ENCODE measurements at places on chromosomes 7 and 10. TPM values are rescaled to one million over a fixed set of nuclear protein-coding genes. Genes with fewer than 3 reads are reported as not detected.

Gene PRTFDC1
- 10.2 TPM for total RNA-seq

Gene PRPS1L1
- not detected for total RNA-seq

Gene LIPN
- total RNA-seq: not detected

Gene CDHR1
- not detected for total RNA-seq

Gene LRMDA
- 3.6 TPM for total RNA-seq

Gene ORC5
- total RNA-seq: 21.7 TPM

- DNase-seq: no peak
- no peak overlapping the region for H3K27ac ChIP-seq
- H3K4me3 ChIP-seq: no peak overlapping the region
- no peaks in the 10 kb centered on the region for H3K27me3 ChIP-seq
- no peaks in the 10 kb centered on the region for H3K4me1 ChIP-seq
These were observed 184.6 kb downstream of the SNX10 start for GRCh38 chr7:26476271-26476670.

- peaks cover 52% of the 10 kb centered on the region for H3K27me3 ChIP-seq
- no peaks in the 10 kb centered on the region for H3K36me3 ChIP-seq
- H3K4me1 ChIP-seq: peaks cover 8% of the 10 kb centered on the region
- H3K27ac ChIP-seq: no peak overlapping the region
These were observed 1.9 kb upstream of the EN2 start for GRCh38 chr7:155455776-155456737.

GRCh38 chr7:18345641-18346234 is 149.8 kb upstream of the HDAC9 start:
- no peaks in the 10 kb centered on the region for H3K4me1 ChIP-seq
- H3K27me3 ChIP-seq: no peaks in the 10 kb centered on the region
- H3K36me3 ChIP-seq: no peaks in the 10 kb centered on the region
- H3K27ac ChIP-seq: no peak overlapping the region

GRCh38 chr7:158277219-158278141 is 310.1 kb downstream of the PTPRN2 start:
- H3K27ac ChIP-seq: no peak overlapping the region
- DNase-seq: no peak
- no peaks in the 10 kb centered on the region for H3K4me1 ChIP-seq

DNA sequence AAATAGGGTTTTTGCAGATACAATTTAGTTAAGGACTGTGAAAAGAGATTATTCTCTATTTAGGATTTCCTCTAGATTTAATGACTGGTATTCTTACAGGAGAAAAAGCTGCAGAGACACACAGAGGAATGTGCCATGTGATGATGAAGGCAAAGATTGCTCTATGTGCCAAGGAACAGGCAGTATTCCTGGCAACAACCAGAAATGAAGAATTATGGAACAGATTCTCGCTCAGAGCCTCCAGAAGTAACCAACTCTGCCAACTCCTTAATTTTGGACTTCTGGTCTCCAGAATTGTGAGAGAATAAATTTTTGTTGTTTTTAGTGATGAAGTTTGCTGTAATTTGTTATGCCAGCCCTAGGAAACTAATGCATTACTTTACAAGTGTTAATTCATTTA is 307.6 kb upstream of the SEMA3A start:
- peaks cover 9% of the 10 kb centered on the region for H3K4me1 ChIP-seq
- no peaks in the 10 kb centered on the region for H3K27me3 ChIP-seq
- no peak overlapping the region for H3K4me3 ChIP-seq
- DNase-seq: no peak
- H3K36me3 ChIP-seq: no peaks in the 10 kb centered on the region
- no peak overlapping the region for H3K27ac ChIP-seq

DNA sequence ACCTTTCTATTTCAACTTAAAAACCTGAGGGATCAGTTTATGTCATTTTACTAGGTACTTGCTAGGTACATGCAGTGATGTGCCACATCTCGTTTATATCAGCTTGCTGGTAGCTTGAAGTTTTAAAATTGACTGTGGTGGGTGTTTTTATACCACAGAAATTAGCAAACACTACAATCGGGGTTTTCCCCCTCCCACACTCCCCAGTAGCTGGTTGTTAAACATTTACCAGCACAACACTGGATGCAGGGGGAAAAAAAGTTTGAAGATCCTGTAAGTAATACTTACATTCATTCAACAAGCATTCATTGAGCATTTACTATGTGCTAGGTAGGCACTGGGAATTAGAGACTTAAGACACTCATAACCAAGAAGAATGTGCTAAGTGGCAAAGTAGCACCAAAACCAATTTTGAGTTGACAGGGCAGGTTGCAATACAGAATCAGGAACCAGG is 32.6 kb downstream of the USP6NL start:
- H3K4me3 ChIP-seq: no peak overlapping the region
- no peak overlapping the region for H3K27ac ChIP-seq
- H3K4me1 ChIP-seq: no peaks in the 10 kb centered on the region
- H3K36me3 ChIP-seq: no peaks in the 10 kb centered on the region

DNA sequence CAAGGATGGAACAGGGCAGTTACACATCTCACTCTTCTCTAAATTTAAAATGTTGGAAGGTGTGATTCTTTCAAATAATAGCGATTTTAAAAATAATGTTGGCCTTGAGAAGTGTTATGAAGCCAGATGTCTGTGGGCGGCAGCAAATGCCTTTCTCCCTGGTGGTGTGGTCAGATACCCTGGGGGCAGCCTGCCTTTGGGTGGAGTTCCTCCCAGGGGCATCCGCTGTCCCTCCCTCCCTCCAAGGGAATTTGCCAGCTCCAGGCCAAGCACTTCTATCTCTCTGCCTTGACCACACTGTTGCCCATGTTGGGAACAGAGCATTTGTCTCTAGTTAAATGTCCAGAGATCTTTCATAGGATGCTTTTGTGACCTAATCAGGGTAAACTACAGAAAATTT is 121.4 kb downstream of the POU6F2 start:
- no peak overlapping the region for H3K4me3 ChIP-seq
- H3K27me3 ChIP-seq: peaks cover 36% of the 10 kb centered on the region
- no peak for DNase-seq
- no peaks in the 10 kb centered on the region for H3K36me3 ChIP-seq
- no peak overlapping the region for H3K27ac ChIP-seq

DNA sequence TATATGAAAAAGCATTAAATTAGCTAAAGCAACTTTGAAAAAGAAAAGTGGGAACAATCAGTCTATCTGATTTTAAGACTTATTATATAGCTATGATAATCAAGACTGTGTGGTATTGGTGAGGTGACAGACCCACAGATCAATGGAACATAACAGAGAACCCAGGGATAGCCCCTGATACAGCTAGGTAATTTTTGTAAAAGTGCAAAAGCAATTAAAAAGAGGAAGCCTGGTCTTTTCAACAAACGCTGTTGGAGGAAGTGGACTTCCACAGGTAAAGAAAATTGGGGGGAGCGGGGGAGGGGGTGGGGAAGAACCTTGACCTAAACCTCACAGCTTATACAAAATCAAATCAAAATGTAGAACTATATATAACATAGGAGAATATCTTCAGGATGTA is 45.4 kb downstream of the GNA12 start:
- peaks cover 10% of the 10 kb centered on the region for H3K36me3 ChIP-seq
- H3K27me3 ChIP-seq: no peaks in the 10 kb centered on the region
- no peak overlapping the region for H3K4me3 ChIP-seq
- no peak overlapping the region for H3K27ac ChIP-seq

DNA sequence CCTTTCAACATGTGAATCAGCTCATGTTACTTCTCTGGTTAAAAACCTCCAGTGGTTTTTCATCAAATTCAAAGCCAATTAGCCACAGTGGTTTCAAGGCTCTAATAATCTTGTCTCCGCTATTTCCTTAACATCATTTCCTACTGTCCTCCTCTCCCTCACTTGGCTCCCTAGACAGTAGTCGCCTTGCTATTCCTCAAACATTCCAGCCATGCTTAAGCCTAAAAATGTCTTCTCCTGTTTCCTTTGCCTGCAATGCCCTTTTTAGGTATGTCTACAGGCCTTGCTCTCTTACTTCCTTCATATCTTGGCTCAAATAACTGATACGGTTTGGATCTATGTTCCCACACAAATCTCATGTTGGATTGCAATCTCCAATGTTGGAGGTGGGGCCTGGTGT is 779.4 kb upstream of the LRRN3 start:
- no peaks in the 10 kb centered on the region for H3K27me3 ChIP-seq
- H3K36me3 ChIP-seq: no peaks in the 10 kb centered on the region
- no peak overlapping the region for H3K4me3 ChIP-seq
- H3K27ac ChIP-seq: no peak overlapping the region
- H3K4me1 ChIP-seq: no peaks in the 10 kb centered on the region
- DNase-seq: no peak

DNA sequence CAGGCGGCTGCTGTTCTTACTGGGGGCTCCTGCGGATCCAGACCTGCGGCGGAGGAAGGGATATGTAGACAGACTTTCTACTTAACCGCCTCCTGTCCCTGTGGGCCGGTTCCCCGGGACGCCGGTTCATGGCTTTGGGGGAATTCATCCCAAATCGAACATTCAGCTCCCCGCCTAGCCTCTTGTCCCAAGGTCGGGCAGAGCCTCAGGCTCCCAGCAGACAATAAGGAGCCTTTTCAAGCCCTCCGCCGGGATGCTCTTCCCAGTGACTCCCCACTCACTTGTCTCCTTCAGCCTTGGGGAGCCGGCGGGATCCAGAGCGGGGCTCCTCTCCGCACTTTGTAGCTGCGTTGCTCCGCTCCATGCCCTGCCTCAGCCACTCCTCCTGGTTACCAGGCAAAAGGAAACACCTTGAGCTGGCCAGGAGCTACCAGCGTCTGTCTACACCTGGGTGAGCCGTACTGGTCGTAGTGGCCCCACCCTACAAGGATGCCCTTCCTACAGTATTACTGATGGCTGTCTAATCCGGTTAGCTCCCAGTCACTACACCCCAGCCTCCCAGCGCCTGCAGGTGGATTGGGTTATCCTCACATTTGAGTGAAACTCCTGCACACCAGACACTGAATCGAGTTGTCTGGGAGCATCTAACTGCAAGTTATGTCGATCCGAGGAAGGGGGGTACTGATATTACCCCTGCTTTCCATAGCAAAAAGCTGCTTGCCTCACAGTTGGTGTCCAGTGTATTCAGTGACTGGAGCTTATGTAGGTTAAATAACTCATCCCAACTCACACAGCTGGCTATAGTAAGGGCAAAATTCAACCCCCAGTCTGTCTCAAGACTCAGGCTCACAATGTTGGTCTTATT is at the start of gene C10orf95:
TSS of gene C10orf95 (minus strand) at position 439 of the 865 bp plus-strand sequence. CDS start 450 bp downstream, outside the sequence.
- H3K27ac ChIP-seq: no peak within 1 kb of the TSS
- H3K36me3 ChIP-seq: peaks cover 5% of the 10 kb centered on the region
- no peaks in the 10 kb centered on the region for H3K27me3 ChIP-seq
- peak; percentile 41 for DNase-seq

- no peaks in the 10 kb centered on the region for H3K27me3 ChIP-seq
- no peaks in the 10 kb centered on the region for H3K4me1 ChIP-seq
- no peak overlapping the region for H3K27ac ChIP-seq
- DNase-seq: peak; percentile 9
- no peak overlapping the region for H3K4me3 ChIP-seq
These were observed 83.6 kb downstream of the NXPH1 start for GRCh38 chr7:8516976-8517375.
